ENCODE measurements at places on chromosomes 16 and 17.
A peak's percentile ranks its signal among the peaks of the same experiment; 100 is the strongest.

DNA sequence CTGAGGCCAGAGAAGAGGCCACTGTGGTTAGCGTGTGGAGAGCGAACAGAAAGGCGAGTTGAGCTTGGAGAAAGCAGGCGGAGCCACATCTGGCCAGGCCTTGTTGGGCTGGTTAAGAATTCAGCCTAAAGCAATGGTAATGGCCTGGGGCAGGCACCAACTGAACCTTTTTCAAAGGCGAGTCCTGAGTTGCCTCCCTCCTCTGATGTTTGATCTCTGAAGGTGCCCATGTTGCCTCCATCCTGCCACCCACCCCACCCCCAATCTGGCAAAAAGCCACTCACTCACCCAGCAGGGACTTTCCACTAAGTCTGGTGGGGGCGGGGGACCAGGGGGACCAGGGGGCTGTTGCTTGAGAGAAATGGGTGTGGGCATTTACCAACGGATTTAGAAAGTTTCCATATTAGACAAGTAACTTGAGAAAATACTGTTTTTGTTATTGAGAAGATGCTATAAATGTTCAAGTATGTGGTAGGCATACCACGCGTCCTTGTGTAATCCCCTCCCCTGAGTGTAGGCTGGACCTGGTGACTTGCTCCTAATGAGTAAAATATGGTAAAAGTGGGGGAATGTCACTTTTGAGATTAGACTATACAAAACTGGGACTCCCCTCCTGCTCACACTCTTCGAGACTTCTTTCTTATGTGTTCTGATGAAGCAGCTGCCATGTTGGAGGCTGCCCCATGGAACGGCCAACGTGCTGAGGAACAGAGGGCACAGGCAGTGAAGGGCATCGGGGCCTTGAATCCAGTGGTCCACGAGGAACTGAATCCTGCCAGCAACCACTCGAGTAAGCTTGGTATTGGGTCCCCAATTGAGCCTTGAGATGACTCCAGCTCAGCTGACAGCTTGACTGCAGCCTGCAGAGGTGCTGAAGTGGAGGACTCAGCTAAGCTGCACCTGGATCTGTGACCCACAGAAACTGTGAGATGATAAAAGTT, 29.9 kb upstream of the TNS4 start:
- no peak for DNase-seq

- DNase-seq, result no peak
Measured at GRCh38 chr16:80367037-80367658, 173.6 kb upstream of the DYNLRB2 start.

GRCh38 chr17:78324391-78325075, 35.3 kb downstream of the SOCS3 start:
- DNase-seq, result no peak

- DNase-seq, result no peak
Measured at GRCh38 chr16:69033151-69033949, 72.1 kb upstream of the HAS3 start.

GRCh38 chr16:56607675-56608042, 725 bp upstream of the MT2A start:
- no peak for DNase-seq

DNA sequence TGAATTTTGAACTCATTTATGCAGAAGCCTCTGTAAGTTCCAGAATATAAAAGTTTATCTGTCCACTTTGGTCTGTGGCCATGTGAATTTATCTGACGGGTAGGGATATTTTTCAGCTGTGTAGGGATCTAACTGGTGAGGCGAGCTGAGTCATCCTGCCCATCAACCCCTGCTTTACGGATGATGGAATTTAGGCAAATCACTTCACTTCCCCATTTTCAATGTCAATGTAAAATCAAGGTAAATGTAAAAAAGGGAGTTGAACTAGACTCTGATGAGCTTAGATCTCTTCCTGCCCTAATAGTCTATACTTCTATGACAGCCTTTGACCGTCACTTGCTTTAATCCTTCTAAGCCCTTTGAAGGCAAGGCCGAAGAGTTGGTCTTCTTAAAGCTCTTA, 2.6 kb downstream of the SLC16A6 start:
- DNase-seq, result peak; percentile 49

DNA sequence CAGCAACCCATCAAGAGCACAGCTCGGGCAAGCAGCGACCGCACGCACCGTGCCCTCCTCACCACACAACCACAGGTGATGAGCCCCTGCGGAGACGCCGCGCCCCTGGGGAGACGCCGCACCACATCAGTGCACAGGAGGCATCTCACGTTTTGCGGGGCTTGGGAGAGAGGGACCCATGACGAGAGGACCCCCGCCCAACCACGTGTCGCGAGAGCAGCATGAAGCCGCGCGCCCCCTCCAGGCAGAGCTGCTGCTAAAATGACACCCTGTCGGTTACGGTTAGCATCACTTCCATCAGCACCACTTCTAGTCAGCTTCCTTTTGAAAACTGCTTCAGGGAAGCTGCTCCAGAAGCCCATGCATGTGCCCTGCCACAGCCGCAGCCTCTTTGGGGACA, 45.3 kb downstream of the KLHDC4 start:
- no peak for DNase-seq

- no peak for DNase-seq
Measured at GRCh38 chr16:29310852-29311314, 95.6 kb downstream of the NPIPB11 start.

DNA sequence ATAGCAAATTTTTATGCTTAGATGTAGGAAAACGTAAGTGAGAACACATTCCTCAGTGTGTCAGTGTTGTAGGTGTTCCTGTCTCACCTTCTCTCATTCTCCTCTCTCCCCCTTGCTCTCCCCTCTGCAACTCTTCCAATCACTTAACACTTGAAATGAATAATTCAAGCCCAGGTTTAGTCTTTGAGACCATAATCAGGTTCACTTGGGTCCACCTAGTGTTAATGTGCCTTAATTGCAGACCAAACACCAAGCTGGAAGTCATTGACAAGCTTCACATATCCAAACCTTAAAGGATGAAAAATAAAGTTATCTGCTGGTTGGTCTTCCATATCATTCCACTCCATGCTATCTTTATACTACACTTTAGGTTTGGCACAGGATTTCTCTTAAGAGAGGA, 37.0 kb downstream of the STXBP4 start:
- DNase-seq, result peak; percentile 1

DNA sequence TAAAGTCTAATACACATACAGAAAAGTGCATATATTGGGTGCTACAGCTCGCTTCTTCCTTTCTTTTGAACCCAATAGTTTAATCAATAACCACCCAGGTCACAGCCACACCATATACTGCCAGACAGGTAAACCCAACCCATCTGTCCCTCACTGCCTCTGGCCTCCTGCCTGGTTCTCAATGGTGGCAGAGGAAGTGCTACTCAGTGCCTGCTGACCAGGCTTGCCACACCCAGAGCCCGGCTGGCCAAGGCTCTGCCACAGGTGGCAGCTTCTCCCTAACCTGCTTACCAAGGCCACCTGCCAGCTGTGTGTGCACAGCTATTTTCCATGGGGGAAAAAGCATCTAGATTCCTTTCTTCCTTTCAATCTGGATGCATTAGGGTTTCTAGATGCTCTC, 584 bp downstream of the PMP22 start:
- DNase-seq, result no peak

- no peak for DNase-seq
Measured at GRCh38 chr16:52460639-52461178, 86.2 kb downstream of the TOX3 start.

DNA sequence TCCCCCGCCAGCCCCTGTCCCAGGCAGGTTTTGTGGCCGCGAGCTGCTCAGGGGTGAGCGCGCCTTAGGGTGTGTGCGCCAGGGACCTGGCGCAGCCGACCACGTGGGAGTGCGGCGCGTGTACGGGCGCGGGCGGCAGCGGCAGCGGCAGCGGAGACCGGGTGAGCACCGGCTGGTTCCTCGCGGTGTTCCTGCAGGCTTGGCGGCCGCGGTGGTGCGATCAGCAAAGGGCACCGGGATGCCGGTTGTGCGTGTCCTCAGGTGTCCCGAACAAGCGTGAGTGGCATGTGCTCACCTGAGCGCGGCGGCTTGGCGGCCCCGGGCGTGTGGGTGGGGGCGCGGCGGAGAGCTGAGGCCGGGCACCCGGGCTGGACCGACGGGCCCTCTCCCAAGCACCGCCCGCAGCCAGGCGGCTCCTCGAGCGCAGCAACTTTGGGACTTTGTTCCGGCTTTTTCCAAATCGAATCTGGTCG, 381 bp upstream of the HSD11B2 start:
- no peak for DNase-seq

DNA sequence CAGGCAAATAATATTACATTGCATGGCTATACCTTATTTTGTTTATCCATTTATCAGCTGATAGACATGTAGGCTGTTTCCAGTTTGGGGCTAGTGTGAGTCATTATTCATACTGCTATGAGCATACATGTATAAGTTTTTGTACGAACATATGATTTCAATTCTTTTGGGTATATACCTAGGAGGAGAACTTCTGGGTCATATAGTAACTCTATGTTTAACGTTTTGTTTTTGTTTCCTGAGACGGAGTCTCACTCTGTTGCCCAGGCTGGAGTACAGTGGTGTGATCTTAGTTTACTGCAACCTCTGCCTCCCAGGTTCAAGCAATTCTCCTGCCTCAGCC, 2.4 kb upstream of the ITGAL start:
- no peak for DNase-seq

- DNase-seq, result no peak
Measured at GRCh38 chr17:55495239-55495638, 16.0 kb downstream of the SMIM36 start.

- DNase-seq, result no peak
Measured at GRCh38 chr17:15966183-15966878, 21.4 kb downstream of the ADORA2B start.

DNA sequence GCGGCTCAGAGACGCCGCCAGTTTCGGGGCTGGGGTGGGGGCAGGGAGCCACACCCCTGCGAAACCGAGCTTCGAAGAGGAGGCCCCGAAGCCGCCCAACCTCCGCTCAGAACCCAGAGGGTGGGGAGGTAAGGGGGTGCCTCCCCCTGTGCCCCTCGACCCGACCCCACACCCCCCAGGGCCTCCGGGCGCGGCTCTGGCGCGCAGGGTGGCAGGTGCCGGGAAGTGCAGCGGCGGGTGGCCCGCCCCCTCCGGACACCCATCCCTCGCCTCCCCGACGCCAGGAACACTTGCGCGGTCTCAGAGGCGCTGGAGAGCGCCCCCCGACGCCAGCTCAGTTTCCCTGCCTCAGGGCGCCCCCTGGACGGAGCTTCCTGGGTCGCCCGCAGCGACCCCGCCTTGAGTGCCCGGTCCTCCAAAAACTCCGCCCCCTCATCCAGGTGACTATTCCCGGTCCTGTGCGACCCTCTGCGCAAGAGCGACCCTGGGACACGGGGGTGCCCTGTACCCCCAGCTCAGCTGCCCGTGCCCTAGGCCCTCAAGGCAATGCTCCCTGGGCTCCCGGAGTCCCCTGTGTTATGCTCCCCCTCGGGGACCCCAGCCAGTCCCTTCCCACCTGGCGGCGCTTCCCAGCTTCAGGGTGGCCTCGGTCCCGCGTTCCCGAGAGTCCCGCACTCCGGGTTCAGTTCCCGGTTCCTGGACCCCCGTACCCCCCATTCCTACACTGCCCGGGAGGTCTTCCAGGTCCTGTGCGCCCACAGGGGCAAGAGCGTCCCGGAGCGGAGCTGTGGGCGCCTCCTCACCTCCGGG, 562 bp downstream of the PPL start:
- no peak for DNase-seq

DNA sequence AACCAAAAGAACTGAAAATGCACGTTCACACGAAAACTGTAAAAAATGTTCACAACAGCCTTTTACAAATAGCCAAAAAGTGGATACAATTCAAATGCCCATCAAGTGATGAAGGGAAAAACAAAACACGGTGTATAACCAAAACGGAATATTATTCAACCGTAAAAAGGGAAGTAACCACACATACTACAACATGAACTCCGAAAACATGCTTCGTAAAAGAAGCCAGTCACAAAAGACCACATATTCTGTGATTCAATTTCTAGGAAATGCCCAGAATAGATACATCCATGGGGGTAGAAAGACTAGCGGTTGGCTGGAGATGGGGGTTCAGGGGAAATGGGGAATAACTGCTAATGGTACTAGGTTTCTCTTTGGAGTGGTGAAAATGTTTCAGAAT, 81.5 kb upstream of the TRAP1 start:
- no peak for DNase-seq

GRCh38 chr16:46889942-46890300, 5.8 kb downstream of the GPT2 start:
- DNase-seq, result no peak

DNA sequence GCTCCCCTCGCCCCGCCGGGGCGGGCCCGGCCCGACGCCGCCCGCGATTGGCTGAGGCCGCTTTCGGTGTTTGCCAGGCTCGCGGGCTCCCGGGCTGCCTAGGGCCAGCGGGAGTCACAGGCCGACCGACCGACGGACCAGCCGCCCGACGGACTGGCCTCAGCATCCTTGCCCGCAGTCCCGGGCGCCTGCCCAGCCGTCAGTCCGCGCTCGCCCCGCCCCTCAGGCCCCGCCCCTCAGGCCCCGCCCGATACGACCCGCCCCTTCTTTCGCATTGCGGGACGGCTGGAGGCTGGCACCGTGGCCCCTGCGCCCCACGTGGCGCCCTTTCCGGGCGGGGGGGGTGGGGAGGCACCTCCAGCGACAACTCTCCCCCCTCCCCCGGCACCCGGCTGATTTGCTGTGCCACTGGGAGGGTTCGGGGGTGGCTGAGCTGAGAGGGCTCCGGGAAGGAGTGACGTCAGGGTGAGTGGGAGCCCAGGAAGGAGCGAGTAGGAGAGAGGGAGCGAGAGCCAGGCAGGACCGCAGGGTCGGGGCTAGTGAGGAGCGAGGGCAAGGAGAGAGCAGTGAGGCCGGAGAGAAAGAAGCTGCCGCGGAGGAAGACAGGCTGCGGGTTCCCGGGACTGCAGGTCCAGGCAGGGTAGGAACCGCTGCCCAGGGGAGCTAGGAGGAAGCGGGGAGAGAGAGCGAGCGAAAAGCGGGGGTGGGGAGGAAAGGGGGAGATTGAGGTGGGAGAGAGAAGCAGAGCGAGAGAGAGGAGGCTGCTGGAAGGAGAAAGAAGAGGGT, at the start of gene ASPHD1:
Gene ASPHD1 (plus strand): TSS at position 387 of the 786 bp plus-strand sequence. CDS start 484 bp downstream, outside the sequence.
- DNase-seq, result peak; percentile 89

- DNase-seq, result no peak
Measured at GRCh38 chr16:3781421-3781820, 64.1 kb upstream of the TRAP1 start.
